ENCODE measurements at places on chromosomes 5 and 9.

GRCh38 chr9:116639251-116639741 is 47.8 kb upstream of the TRIM32 start:
- H3K4me1 ChIP-seq, result no peaks in the 10 kb centered on the region
- H3K27me3 ChIP-seq, result no peaks in the 10 kb centered on the region
- H3K36me3 ChIP-seq, result no peaks in the 10 kb centered on the region
- no peak overlapping the region for H3K27ac ChIP-seq

GRCh38 chr9:36961051-36961450 is 73.0 kb downstream of the PAX5 start:
- no peaks in the 10 kb centered on the region for H3K36me3 ChIP-seq
- no peak overlapping the region for H3K4me3 ChIP-seq
- H3K4me1 ChIP-seq, result no peaks in the 10 kb centered on the region
- no peaks in the 10 kb centered on the region for H3K27me3 ChIP-seq
- no peak for DNase-seq
- no peak overlapping the region for H3K27ac ChIP-seq

DNA sequence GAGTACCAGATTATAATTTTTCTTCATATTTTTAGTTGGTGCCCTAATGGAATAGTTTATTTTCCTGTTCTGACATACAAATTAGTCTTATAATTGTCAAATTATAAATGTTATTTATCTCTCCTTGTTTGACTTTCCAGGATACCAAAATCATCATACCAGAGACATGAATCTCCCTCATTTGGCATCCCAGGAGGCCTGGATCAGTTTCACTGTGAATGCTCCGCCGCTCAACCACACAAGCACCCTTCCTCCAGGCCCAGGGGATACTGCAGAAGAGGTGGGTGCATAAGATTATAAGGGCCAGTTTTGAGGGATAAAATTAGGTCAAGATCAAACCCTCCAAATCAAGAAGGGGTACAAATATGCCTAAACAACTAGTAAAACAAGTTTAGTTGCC is 1229.3 kb downstream of the CDH12 start:
- no peaks in the 10 kb centered on the region for H3K27me3 ChIP-seq
- no peak overlapping the region for H3K27ac ChIP-seq
- DNase-seq, result no peak
- no peaks in the 10 kb centered on the region for H3K36me3 ChIP-seq
- no peak overlapping the region for H3K4me3 ChIP-seq

- no peak overlapping the region for H3K27ac ChIP-seq
- no peak overlapping the region for H3K4me3 ChIP-seq
- DNase-seq, result no peak
- H3K36me3 ChIP-seq, result no peaks in the 10 kb centered on the region
- no peaks in the 10 kb centered on the region for H3K27me3 ChIP-seq
- no peaks in the 10 kb centered on the region for H3K4me1 ChIP-seq
These were observed 26.0 kb upstream of the SVEP1 start for GRCh38 chr9:110605565-110605964.

- H3K4me1 ChIP-seq, result peaks cover 5% of the 10 kb centered on the region
- H3K27me3 ChIP-seq, result no peaks in the 10 kb centered on the region
- H3K36me3 ChIP-seq, result no peaks in the 10 kb centered on the region
- DNase-seq, result no peak
- no peak overlapping the region for H3K27ac ChIP-seq
These were observed 8.2 kb downstream of the LIFR start for GRCh38 chr5:38548064-38548759.

GRCh38 chr9:8751406-8751930 is 951.9 kb upstream of the DMAC1 start:
- no peaks in the 10 kb centered on the region for H3K36me3 ChIP-seq
- peaks cover 18% of the 10 kb centered on the region for H3K4me1 ChIP-seq
- no peak overlapping the region for H3K4me3 ChIP-seq
- peak overlapping the region; percentile 96 for H3K27ac ChIP-seq

- H3K36me3 ChIP-seq, result no peaks in the 10 kb centered on the region
- no peak for DNase-seq
- H3K4me1 ChIP-seq, result peaks cover 1% of the 10 kb centered on the region
These were observed 146.5 kb downstream of the COMMD10 start for GRCh38 chr5:116231288-116231687.

GRCh38 chr5:32679218-32679617 is 31.9 kb upstream of the NPR3 start:
- no peaks in the 10 kb centered on the region for H3K36me3 ChIP-seq
- no peaks in the 10 kb centered on the region for H3K27me3 ChIP-seq
- H3K4me1 ChIP-seq, result no peaks in the 10 kb centered on the region
- H3K4me3 ChIP-seq, result no peak overlapping the region

GRCh38 chr5:154626876-154627557 is 128.2 kb upstream of the LARP1 start:
- DNase-seq, result no peak
- H3K4me1 ChIP-seq, result no peaks in the 10 kb centered on the region
- no peaks in the 10 kb centered on the region for H3K27me3 ChIP-seq
- no peak overlapping the region for H3K4me3 ChIP-seq
- H3K27ac ChIP-seq, result no peak overlapping the region

DNA sequence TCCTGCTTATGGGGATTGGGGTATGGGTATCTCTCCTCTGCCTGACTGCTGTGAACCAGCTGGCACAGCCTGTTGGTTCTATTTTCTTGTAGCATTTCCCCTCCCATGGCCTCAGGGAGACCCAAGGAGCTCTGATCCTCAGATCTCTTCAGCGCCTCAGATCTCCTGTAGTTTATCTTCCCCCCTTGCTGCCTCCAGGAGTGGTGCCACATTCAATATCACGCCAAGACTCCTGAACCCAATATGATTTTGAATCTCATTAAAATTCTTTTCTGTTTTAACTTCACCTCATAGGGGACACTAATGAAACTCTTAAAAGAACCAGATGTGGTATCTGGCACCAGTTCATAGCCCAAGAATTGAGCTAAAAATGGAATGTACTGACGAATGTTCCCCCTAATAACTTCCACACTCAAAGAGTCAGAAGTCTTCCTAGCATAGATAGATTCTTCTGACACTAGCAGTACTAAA is 59.6 kb upstream of the LIFR start:
- DNase-seq, result peak; percentile 66
- no peak overlapping the region for H3K27ac ChIP-seq
- peaks cover 8% of the 10 kb centered on the region for H3K4me1 ChIP-seq
- H3K27me3 ChIP-seq, result no peaks in the 10 kb centered on the region
- H3K36me3 ChIP-seq, result no peaks in the 10 kb centered on the region
- H3K4me3 ChIP-seq, result no peak overlapping the region

GRCh38 chr5:90878549-90879196 is 320.1 kb downstream of the ADGRV1 start:
- H3K4me1 ChIP-seq, result peaks cover 2% of the 10 kb centered on the region
- DNase-seq, result no peak
- no peaks in the 10 kb centered on the region for H3K27me3 ChIP-seq
- H3K27ac ChIP-seq, result no peak overlapping the region
- H3K36me3 ChIP-seq, result no peaks in the 10 kb centered on the region

- H3K27ac ChIP-seq, result no peak overlapping the region
- no peaks in the 10 kb centered on the region for H3K27me3 ChIP-seq
- DNase-seq, result no peak
- no peak overlapping the region for H3K4me3 ChIP-seq
- H3K36me3 ChIP-seq, result no peaks in the 10 kb centered on the region
- H3K4me1 ChIP-seq, result no peaks in the 10 kb centered on the region
These were observed 36.4 kb downstream of the DMRT2 start for GRCh38 chr9:1086517-1086916.

DNA sequence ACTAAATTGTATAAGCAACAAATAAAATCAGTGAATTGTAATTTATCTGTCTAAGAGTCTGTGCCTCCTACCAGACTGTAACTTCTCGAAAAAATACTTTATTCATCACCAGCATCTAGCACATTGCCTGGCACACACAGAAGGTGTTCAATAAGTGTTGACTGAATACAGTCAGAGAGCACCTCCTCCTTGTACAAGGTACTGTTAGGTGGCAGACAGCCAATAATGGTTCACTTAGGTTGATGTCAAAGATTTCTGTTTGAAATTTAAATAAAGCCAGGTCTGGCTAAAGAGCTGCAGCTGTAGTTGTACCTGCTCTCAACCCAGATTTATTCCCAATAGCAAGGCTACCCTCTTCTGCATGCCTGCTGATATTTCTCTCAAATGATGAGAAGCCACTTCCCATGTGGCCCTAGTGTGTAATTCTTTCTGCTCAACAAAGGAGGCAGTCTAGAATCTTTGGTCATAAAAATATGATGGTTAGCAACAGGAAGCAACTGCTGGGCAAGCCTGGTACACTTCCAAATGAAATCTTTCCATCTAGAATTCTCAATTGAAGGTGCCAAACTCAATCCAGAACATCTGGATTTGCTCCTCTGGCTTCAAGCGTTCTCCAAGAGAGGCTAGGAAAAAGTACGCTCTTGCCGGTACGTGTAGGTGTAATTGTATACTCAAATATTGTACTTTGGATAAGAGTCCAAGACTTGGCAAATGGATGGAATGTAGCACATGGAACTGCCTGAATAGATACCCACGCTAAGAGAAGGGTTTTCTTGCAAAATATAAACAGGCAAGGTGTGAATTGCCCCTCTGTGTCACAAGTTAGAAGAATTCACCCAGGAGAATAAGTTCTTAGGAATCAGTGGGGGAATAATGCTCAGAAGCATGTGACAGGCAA is 95.6 kb downstream of the NR6A1 start:
- H3K27ac ChIP-seq, result no peak overlapping the region
- no peaks in the 10 kb centered on the region for H3K27me3 ChIP-seq
- no peaks in the 10 kb centered on the region for H3K36me3 ChIP-seq
- H3K4me1 ChIP-seq, result peaks cover 5% of the 10 kb centered on the region

DNA sequence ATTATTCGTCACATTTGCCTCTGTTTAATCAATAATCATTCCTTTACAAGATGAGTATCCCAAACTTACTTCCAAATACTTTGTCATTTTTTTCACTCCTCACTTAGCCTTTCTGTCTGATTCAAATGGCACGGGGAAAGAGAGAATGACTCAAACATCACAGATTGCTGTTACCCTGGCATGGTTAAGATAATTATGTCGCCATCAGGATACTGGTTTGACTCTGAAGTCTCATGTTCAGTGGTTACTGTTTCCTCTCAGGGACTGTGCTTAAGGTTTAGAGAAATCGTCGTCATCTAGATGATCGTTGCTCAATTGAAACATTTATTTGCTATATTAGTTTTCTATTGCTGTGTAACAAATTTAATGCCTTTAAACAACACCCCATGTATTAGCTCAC is 45.2 kb upstream of the RAD23B start:
- DNase-seq, result no peak
- no peaks in the 10 kb centered on the region for H3K36me3 ChIP-seq
- H3K4me3 ChIP-seq, result no peak overlapping the region
- no peaks in the 10 kb centered on the region for H3K4me1 ChIP-seq
- no peaks in the 10 kb centered on the region for H3K27me3 ChIP-seq

DNA sequence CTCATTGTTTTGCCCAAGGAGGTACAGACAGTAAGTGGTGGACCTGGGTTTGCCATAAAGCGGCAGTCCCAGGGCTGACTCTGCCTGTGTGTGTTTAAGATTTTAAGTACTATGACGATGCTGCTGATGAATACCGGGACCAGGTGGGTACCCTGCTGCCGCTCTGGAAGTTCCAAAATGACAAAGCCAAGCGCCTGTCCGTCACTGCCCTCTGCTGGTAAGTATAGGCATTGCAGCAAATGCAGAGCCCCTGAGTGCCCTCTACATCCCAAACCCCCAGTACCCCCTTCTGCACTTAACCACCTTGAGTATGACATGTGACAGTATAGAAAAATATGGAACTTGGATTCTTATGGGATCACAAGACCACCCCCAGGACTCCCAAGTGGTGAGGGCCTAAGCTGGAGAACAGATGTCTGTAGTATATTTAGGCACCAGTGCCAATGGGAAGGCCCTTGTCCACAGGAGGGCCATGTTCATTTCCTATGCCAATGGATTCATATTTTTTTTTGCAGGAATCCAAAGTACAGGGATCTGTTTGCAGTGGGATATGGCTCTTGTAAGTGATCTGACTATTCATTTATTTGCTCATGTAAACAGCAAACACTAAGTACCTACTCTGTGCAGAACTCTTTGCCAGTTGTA is 22.0 kb downstream of the ENHO start:
- no peaks in the 10 kb centered on the region for H3K27me3 ChIP-seq
- H3K27ac ChIP-seq, result no peak overlapping the region
- no peaks in the 10 kb centered on the region for H3K36me3 ChIP-seq
- no peaks in the 10 kb centered on the region for H3K4me1 ChIP-seq

DNA sequence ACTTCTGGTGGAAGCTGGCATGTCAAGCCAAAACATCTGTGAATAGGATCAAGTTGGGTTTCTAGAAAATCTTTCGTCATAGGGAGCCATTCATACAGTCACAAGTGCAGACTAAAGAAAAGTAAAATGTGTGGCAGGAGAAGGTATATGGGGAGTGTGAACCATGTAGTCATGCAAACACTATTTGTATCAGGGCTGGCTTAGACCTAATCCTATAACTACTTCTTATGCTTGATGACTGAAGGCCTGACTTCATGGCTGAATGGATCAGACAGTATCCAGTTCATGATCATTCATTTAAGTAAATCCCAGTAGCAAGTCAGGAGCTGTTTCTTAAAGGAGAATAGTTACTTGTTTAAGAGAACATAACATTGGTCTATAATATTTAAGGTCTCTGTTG is 63.8 kb upstream of the DAPK1 start:
- DNase-seq, result no peak
- H3K4me1 ChIP-seq, result peaks cover 6% of the 10 kb centered on the region
- H3K4me3 ChIP-seq, result no peak overlapping the region
- no peaks in the 10 kb centered on the region for H3K27me3 ChIP-seq
- H3K36me3 ChIP-seq, result no peaks in the 10 kb centered on the region

GRCh38 chr9:116837018-116837989 is 150.2 kb downstream of the TRIM32 start:
- H3K27me3 ChIP-seq, result no peaks in the 10 kb centered on the region
- no peak overlapping the region for H3K4me3 ChIP-seq
- peak; percentile 71 for DNase-seq
- peaks cover 2% of the 10 kb centered on the region for H3K4me1 ChIP-seq
- H3K36me3 ChIP-seq, result no peaks in the 10 kb centered on the region
